ENCODE measurements at places on chromosomes 16 and 17.

- no peak for DNase-seq
These were observed 32.9 kb downstream of the SNX29 start for GRCh38 chr16:12009462-12009861.

GRCh38 chr17:33021731-33022408 is 30.2 kb downstream of the SPACA3 start:
- no peak for DNase-seq

- no peak for DNase-seq
These were observed 1047.2 kb downstream of the CDH11 start for GRCh38 chr16:64074706-64075105.

DNA sequence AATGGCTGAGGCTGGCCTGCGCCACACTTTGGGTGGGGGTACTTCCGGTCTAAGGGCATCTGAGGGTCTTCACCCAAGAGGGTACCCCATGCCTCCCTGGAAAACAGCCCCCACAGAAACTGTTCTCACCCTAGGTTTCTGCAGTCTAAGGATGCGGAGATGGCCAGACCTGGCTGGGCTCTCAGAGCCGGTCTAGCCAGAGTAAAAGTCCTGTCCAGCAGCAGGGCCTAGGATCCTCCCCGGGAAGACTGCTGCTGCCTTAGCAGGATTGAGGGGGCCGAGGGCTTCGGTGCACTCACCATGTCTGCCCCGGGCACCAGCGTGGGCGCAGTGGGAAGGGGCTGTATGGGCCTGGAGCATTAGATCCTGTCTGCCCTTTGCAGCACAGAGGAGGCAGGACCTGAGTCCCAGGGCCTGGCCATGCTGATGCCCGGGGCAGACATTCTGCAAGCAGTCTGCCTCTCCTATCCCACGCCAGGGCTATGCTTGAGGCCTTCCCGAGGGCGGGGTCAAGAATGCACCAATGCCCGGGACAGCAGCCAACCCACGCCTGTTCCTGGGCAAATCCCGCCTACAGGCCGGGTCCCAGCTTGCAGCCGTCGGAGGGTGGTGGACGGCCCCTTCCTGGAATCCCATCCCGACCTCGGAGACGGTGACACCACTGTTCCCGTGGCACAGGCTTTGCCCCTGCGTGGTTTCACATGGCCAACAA is 54.7 kb downstream of the CBFA2T3 start:
- DNase-seq, result peak; percentile 24

- no peak for DNase-seq
These were observed 42.9 kb upstream of the IRF8 start for GRCh38 chr16:85856079-85856478.

- peak; percentile 56 for DNase-seq
These were observed 93.8 kb upstream of the RPRML start for GRCh38 chr17:47072886-47073285.

GRCh38 chr16:2919511-2920255 is 8.0 kb downstream of the FLYWCH1 start:
- no peak for DNase-seq

- DNase-seq, result no peak
These were observed 448 bp downstream of the STAT5B start for GRCh38 chr17:42275527-42276358.

DNA sequence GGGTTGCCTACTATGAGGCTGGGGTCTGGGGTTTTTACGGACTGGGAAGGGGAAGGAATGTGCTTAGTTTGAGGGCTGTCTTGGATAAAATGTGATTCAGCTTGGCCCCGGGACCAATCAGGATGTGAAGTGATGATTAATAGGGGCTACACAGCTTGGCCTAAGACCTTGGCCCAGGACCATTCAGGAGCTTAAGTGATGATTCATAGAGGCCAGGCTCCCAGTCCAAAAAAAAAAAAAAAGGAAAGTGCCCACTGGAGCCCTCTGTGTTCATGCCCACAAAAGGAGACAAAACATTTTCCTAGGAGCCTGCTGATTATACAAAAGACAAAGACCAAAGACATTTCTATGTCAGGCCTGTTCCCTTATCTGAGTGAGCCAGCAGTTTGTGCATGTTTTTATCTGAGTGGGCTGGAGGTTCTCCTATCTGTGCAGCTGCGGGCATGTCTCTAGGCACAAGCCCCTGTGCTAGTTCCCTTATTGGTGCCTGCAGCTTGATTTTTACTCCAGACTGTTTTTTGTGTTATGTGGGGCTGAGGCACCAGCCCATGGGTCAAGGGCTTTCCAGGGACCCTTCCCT is 898.2 kb upstream of the GOT2 start:
- DNase-seq, result peak; percentile 30

- no peak for DNase-seq
These were observed 26.3 kb downstream of the CENPV start for GRCh38 chr17:16327018-16327417.

GRCh38 chr16:74718741-74719610 is 18.3 kb upstream of the MLKL start:
- DNase-seq, result no peak

DNA sequence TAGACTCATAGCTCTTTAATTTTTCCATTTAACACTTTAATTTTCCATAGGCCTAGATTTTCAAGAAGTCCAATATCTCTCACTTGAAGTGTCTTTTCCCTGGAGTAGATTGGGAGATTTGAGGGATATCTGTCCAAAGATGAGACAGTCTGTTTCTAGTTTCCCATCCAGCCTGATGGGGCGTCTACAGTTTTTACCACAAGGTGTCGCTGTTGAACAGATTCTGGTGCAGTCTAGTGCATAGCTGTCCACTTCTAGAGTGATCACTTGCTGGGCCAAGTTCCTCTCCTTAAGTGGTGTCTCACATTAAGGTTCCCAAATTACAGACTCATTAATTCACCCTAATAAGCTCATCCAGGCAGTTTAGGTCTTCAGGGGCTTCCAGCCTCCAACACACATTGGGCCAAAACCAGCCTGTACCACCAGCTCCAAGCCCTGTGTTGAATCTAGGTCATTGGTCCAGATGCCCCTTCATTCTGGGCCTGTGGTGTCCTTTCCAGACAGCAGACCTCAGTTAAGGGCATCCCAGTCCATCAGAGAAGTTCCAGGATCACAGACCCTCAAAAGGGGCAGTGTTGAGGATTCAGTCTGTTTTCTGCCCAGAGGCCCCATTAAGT is 9.4 kb downstream of the SNX20 start:
- DNase-seq, result peak; percentile 4

DNA sequence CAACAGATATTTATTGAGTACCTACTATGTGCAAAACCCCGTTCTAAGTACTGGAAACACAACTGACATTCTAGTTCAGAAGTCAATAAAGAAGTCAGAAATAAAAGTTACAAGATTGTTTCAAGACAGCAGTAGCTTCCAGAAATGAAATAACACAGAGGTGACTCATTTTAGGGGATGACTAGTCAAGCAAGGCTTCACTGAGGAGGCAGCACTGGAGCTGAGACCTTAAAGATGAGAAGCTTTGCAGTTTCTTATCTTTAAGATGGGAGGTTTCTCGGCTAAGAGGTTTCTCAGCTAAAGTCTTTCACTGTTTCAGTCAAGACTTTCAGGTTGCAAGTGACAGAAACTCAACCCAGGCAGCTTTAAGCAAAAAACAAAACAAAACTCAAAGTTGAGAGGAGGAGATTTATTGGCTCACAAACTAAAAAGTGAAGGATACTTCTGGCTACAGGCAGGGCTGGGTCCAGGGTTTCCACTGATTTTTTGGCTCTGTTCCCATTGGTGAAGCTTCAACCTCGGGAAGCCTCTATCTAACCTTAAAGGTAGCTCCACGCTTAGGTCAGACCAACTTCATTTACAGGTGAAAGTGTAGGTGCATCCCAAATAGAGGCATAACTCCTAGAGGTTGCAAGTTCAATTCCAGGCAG is 7.4 kb upstream of the MMP2 start:
- DNase-seq, result peak; percentile 71

DNA sequence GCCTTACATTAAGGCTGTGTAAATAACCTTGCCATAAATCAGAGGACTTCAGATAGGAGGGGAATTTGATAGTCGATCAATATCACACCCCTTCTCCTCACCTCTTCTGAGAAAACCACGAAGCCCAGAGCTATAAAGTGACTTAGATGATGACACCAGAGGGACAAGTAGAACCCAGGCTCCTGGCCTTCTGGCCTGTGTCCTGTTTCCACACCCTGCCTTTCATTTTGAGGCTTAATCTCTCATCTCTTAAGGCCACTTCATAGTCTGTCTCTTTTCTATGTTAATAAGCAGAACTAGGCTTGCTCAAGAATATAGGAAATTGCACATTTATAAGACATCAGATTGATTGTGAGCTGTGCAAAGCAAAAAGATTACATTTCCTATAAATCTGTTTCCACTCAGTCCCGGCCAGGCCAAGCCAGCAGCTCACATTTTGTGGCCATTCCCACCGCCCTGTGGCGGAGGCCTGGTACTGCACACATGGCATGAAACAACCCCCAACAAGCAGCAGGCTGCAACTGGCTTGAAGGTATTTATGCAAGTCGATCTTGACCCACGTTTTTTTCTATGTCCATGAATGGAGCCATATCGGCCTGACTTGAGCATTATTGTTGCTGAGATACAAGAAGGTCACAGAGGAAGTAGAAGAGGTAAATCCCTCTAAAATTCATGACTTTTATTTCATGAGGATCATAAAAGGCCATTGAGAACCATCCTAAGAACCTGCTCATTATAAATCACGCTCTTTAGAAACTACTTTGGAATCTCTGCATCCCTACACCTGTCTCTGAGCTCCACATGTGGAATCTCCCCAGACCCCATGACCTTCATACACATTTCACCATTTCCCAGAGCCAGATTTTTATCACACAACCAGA is 93.7 kb downstream of the PMP22 start:
- peak; percentile 62 for DNase-seq

GRCh38 chr16:86604436-86605193 is 26.3 kb downstream of the FOXL1 start:
- no peak for DNase-seq

DNA sequence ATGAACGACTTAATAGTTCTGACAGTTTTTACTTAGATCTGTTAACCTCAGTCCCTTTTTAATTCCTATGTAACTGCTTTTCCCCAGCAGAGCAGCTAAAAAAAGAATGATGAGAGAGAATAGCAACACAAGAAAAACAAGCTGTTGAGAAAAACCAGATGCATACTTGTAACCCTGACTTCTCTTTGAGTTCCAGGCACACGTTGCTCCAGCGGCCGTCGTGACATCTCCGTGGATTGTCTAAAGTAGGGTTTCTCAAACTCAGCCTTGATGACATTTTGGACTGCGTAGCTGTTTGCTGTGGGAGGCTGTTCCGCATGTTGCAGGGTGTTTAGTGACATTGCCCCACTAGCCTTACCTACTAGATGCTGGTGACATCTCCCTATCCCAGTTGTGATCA is 324.0 kb downstream of the SNX29 start:
- DNase-seq, result no peak

DNA sequence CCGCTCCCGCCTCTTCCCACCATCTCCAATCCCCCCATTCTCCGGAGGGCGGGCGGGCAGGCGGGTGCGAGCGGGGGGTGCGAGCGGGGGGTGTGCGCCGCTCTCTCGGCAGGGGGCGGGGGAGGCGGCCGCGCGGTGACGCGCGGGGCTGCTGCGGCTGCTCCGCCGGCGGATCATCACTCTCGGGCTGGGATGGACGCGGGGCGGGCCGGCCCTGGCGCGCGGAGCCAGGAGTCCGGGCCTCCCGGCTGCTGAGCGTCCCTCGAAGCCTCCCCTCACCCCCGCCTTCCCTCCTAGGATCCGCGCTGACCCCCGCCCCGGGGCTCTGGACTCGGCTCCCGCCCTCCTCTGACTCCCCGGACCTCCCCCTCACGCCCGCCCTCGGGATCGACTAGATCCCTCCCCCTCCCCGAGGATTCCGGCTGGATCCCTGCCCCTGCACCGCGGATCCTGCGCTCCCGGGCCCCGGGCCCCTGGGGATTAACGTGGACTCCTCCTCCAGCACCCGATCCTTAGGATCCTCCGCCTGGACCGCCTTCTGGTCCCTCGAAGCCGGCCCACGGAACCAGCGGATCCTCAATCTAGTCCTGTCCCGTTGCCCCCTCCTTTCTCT is 946 bp upstream of the TMEM256 start:
- no peak for DNase-seq

GRCh38 chr16:55021595-55022475 is 91.2 kb downstream of the IRX5 start:
- DNase-seq, result peak; percentile 18

DNA sequence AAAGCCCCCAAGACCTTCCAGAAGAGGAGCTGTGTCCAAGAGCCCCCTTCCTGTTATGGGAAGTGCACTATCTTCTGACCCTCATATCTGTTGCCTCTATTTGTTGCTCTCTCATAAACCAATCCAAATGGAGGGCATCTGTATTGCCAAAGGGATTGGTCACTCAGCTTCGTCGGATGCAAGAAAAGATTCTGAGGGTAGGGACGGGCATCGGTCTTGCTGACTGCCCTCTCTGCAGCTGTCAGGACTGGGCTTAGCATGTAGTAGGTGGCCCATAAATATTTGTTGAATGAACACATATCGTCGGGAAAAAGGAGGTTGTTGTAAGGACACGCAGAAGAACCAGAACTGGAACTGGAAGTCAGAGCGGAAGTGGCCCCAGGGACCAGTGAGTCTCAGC is 44.1 kb downstream of the CCDC42 start:
- DNase-seq, result no peak

DNA sequence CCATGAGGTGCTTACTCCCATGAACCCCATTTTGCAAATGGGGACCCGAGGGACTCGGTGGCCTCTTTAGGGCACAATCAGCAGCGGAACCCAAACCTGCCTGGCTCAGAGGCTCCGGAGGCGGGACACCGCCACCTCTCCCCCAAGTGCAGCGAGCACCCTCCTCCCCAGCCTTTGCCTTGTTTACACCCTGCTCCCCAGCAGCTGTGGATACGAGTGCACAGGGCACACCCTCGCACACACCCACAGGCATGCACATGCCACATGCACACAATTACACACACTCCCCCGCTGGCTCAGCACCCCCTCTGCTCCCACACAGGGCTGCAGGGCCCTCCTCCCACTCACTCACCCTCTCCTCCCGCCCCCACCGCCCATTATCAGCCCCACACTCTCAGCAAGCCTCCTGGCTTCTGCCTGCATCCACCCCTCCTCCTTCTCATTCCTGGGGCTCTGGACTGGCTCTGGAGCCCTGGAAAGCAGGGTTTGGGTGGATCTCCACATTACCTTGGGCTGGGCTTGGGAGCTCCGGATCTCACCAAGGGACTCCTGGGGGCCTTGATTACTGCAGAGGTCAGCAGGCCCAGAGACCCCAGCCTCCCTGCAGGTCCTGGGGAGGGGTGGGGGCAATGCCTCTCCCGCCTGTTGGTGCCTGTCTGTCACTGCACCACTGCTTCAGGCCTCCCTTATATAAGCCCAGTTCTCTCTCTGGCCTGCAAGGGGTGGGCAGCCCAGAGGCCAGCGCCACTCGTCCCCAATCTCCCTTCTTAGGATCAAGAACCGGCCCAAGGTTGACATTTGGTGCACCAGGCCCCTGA is 6.4 kb downstream of the PDK2 start:
- DNase-seq, result no peak

DNA sequence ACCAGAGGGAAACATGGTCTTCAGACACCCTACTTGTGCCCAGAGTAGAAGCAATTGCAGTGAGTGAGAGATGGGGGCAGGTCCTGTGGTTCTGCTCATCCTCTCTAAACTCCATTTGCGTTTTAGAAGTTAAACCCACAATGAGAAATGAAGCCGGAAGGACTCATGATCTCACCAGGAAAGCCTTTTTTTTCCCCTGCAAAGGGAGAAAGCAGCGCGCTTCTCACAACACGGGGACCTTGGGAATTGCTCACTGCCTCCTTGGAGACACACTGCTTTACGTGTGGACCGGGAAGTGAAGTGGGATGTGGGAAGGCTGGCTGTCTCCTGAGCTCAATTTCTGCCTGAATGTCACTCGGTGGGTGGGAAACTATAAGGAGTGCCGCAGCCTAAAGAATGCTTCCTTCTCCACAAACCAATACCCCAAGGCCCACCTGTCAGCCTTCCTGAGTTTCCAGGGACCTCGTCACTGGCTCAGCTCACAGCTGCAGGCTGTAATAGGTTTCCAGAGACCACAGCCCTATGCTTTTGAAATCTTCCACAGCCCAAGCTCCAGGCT is 365.4 kb downstream of the XYLT1 start:
- no peak for DNase-seq

Measured in GM04504 (cell line).